Progenitor cell of endocrine pancreas (in vitro differentiated cells): ENCODE measurements at places on chromosomes 16 and 17.

- H3K27ac ChIP-seq: no peak overlapping the region
- H3K4me3 ChIP-seq: no peak overlapping the region
- no peaks in the 10 kb centered on the region for H3K36me3 ChIP-seq
These were observed 15.1 kb downstream of the SSH2 start for GRCh38 chr17:29914819-29915537.

DNA sequence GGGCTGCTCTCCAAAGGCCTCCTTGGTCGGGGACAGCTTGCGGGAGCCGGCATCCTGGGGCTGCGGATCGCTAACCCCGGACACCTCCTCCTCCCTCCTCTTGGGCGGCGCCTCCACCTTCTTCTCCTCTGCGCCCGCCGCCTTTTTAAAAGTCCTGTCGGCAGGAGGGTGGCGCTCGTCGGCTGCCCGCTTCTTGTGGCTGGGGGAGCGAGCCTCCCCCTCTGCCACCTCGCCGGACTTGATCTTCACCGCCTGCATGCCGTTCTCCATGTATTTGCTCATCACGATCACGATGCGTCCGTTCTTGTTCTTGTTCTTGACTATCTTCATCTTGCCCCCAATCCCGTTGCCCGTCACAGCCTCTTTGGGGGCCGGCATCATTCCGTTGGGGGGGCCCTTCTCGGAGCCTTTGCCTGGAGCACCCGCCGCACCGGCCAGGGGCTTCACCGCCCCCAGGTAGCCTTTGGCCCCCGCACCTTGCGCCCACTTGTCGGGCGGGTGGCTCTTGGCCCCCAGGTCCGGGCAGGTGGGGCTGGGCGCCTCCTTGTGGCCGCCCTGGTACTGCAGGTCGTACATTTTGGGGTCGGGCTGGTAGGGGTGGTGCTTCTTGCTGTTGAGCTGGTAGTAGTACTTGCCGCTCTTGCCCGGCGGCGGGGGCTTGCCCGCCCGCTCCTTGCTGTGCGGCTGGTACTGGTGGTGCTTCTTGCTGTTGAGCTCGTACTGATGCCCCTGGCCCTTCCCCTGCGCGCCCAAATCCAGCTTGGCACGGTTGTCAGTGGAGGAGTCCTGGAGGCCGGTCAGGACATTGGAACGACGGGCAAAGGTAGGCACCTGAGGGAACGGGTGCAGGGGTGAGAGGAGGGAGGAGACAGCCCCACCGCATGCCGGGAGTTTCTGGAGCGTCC is 4.4 kb downstream of the CBX4 start:
- H3K27me3 ChIP-seq: peaks cover 28% of the 10 kb centered on the region
- H3K4me1 ChIP-seq: peaks cover 25% of the 10 kb centered on the region
- peaks cover 6% of the 10 kb centered on the region for H3K36me3 ChIP-seq

DNA sequence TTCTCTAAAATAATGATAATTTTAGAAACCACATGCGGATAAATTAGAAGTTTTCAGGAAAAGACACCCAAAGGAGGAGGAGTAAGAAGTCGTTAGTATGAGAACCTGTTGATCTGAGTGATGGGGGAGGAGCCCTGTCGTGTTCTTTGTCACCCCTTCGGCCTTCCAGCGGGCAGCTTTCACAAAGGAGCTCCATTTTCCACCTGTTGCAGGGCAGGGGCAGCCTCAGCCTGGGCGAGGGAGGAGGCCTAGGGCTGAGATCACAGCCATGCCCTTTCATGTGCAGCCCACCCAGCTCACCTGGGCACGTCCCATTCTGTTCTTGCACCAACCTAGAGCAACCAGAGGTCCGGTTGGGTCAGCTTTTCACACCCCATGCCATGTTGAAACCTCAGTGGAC is 5.3 kb downstream of the DUSP14 start:
- H3K27ac ChIP-seq: peak overlapping the region; percentile 86
- no peaks in the 10 kb centered on the region for H3K27me3 ChIP-seq
- no peak overlapping the region for H3K4me3 ChIP-seq

- no peak for DNase-seq
- no peaks in the 10 kb centered on the region for H3K4me1 ChIP-seq
- H3K4me3 ChIP-seq: no peak overlapping the region
- H3K36me3 ChIP-seq: no peaks in the 10 kb centered on the region
- no peak overlapping the region for H3K27ac ChIP-seq
These were observed 142.7 kb upstream of the GNAO1 start for GRCh38 chr16:56048425-56049105.

- peak; percentile 92 for DNase-seq
- no peaks in the 10 kb centered on the region for H3K4me1 ChIP-seq
- no peak overlapping the region for H3K4me3 ChIP-seq
- no peak overlapping the region for H3K27ac ChIP-seq
- peaks cover 3% of the 10 kb centered on the region for H3K27me3 ChIP-seq
These were observed 1.0 kb upstream of the ABCC12 start for GRCh38 chr16:48156790-48157209.

GRCh38 chr16:30524575-30525568 is 1.5 kb downstream of the ZNF768 start:
- no peak for DNase-seq
- H3K4me1 ChIP-seq: peaks cover 26% of the 10 kb centered on the region
- H3K36me3 ChIP-seq: peaks cover 2% of the 10 kb centered on the region
- peak overlapping the region; percentile 24 for H3K27ac ChIP-seq
- H3K27me3 ChIP-seq: no peaks in the 10 kb centered on the region
- no peak overlapping the region for H3K4me3 ChIP-seq

DNA sequence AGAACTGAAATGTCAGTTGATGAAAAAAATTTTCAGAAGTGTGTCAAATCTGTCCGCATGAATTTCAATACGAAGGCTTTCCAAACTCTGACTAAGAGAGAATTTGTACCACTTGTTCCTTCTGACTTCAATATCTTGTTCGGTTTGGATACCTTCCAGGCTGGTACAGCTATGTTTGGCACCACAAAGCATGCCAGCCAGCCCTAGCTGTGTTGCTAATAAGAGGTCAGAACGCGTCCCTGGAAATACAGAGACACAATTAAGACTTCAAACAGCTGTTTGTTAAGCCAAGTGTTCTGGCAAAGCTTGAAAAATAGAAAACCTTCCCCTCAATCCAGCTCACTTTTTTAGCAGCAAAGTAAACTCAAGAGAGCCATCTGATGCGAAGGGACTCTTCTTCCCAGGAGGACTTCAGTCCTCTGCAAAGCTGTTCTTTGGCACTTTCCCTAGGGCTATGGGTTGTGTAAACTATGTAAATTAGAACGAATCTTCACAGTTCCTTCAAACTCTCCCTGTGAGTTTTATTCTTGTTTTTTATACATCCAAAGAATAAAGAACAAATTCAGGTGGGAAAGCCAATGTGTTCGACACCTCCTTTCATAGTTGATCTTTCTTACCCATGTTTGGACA is 35.1 kb downstream of the GRB2 start:
- peaks cover 4% of the 10 kb centered on the region for H3K36me3 ChIP-seq
- H3K4me1 ChIP-seq: peaks cover 22% of the 10 kb centered on the region
- H3K27me3 ChIP-seq: no peaks in the 10 kb centered on the region
- H3K4me3 ChIP-seq: no peak overlapping the region
- no peak for DNase-seq

GRCh38 chr16:21650521-21650920 is 1.9 kb downstream of the IGSF6 start:
- no peak for DNase-seq
- peaks cover 8% of the 10 kb centered on the region for H3K36me3 ChIP-seq
- no peak overlapping the region for H3K27ac ChIP-seq
- no peak overlapping the region for H3K4me3 ChIP-seq
- no peaks in the 10 kb centered on the region for H3K27me3 ChIP-seq

DNA sequence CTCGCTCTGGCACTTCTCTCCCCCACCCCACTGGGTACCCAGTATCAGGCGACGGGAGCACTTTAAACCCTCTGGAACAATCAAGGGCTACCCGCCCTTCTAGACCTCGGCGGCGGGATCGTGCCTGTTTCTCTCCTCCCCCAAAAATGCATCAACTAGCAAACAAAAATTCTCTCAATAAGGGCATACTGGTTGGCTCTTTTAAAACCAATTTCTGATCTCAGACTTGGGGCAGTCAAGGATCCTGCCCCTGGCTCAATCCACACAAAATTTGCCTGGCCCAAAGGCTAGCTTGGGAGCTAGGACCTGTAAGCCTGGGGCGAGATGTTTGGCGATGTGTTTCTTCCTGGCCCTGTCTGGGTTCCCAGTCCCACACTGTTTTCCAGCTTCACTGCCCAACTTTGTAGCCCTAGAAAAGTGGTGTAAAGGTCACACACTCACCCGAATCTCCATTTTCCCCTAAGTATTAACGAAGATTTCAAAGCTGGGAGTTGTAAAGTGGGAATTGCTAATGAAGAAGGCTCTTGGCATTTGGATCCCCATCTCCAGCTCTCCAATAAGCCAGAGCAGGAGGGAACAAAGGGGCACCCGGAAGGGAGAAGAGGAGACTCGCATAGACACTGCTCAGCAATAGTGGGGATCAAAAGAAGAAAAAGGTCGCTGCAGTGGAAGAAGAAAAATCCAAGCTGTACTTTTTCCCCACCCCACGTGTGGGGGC is 14.4 kb upstream of the HOXB2 start:
- DNase-seq: no peak
- H3K4me1 ChIP-seq: peaks cover 68% of the 10 kb centered on the region
- H3K27ac ChIP-seq: no peak overlapping the region
- H3K36me3 ChIP-seq: no peaks in the 10 kb centered on the region

DNA sequence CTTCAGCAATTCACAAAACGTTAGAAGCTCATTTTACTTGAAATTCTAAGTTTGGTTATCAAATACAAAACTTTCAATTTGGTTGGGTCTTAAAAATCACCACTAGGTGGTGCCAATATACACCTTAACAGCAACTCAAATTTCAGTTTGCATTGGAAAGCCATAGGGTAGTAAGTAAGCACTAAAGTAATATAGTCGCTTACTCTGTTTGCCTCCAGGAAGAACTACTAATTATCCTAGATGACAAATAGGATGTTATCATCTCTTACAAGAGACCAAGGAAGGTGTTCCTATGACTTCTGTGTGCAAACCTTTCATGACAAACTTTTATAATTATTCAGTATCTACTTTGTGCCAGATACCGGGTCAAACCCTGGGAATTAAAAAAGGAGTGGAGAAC is 93.3 kb downstream of the MYO1D start:
- no peak for DNase-seq
- H3K4me1 ChIP-seq: no peaks in the 10 kb centered on the region
- no peak overlapping the region for H3K4me3 ChIP-seq
- H3K27ac ChIP-seq: no peak overlapping the region
- no peaks in the 10 kb centered on the region for H3K27me3 ChIP-seq
- peaks cover 2% of the 10 kb centered on the region for H3K36me3 ChIP-seq

DNA sequence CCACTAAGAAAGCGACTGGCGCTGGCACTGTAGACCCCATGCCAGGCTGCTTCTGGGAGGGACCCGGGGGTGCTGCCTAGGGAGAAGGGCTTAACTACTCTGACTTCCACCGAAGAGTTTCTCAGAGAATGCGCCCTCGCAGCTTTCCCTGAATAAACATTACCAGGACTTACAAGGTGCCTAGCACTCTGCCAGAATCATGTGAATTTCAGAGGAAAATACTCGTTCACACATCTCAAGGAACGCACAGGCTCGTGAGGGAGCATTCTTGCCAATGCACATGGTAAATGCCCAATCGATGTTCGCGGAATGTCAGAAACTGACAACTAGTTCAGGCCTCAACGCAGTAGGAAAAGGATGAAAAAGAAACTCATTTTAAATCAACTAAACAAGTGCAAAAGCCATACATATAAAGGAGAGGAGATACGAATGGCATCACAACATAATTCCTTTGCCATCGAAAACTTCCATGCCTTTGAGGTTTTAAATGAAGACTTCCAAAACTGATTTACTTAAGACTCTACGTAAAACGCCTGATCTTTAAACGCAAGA is 999 bp downstream of the CMC2 start:
- H3K27me3 ChIP-seq: no peaks in the 10 kb centered on the region
- peak; percentile 12 for DNase-seq

- H3K27me3 ChIP-seq: peaks cover 29% of the 10 kb centered on the region
- DNase-seq: peak; percentile 66
- no peaks in the 10 kb centered on the region for H3K36me3 ChIP-seq
- H3K27ac ChIP-seq: peak overlapping the region; percentile 15
- peaks cover 7% of the 10 kb centered on the region for H3K4me1 ChIP-seq
- no peak overlapping the region for H3K4me3 ChIP-seq
These were observed 2.1 kb upstream of the EPOP start for GRCh38 chr17:38676706-38677504.

DNA sequence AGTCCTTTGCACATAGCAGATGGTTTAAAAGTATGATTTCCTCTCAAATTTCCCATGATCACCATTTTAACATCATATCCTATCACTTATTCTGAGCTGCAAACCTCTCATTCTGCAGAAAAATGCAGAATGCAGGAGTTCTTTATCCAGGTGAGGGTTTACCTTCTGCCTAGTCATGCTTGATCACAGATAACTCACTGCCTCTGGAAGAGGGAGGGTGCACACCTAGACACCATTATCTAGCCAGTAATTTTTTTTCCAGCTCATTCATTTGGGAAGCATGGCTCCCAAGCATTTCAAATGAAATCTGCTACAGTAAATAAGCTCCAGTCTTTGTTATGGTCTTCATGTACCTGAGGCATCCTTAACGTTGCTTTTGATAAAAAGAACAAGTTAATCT is 38.0 kb downstream of the RFFL start:
- H3K4me3 ChIP-seq: no peak overlapping the region
- H3K36me3 ChIP-seq: peaks cover 4% of the 10 kb centered on the region
- no peaks in the 10 kb centered on the region for H3K27me3 ChIP-seq

GRCh38 chr16:2512735-2513404 is 882 bp upstream of the ATP6V0C start:
- H3K4me1 ChIP-seq: peaks cover 36% of the 10 kb centered on the region
- H3K4me3 ChIP-seq: peak overlapping the region; percentile 85
- H3K27ac ChIP-seq: peak overlapping the region; percentile 100
- H3K27me3 ChIP-seq: no peaks in the 10 kb centered on the region
- no peak for DNase-seq

DNA sequence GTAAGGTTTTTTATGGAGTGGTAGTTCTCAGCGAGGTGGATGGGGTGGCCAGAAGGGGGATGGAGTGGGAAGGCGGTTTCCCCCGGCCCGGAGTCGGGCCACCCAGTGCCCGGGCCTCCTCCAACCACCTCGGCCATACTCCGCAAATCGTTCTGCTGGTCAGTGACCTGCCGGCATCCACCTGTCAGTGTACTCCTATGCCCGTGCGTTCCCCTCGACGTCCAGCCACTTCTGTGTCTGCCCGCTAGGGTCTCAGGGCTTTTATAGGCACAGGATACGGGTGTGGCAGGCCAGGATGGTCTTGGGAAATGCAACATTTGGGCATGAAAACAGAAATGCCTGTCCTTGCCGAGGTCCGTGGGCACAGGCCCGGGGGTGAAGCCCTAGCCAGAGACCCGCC is 19.3 kb upstream of the ASGR2 start:
- H3K36me3 ChIP-seq: no peaks in the 10 kb centered on the region
- H3K27me3 ChIP-seq: peaks cover 2% of the 10 kb centered on the region
- H3K4me3 ChIP-seq: no peak overlapping the region
- H3K27ac ChIP-seq: peak overlapping the region; percentile 84

DNA sequence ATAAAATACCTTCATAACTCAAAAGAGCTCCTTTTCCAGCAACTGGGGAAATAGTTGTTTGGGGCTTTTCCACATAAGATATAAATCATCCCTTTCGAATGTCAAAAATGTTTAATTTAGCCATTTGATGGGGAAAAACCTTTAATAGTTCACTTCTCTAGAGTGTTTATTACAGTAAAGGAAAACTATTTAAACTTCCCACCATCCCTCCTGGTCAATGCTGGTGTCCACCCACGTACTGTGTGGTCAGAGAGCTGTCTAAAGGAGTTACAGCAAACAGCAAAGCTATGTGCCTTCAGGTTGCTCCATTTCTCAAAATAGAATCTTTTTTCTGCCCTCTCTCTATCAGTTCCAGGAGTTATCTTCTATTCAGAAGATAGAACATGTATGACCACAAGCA is 33.5 kb downstream of the KANSL1 start:
- H3K4me1 ChIP-seq: peaks cover 55% of the 10 kb centered on the region
- peaks cover 8% of the 10 kb centered on the region for H3K36me3 ChIP-seq
- H3K27me3 ChIP-seq: no peaks in the 10 kb centered on the region
- no peak for DNase-seq
- no peak overlapping the region for H3K4me3 ChIP-seq
